ENCODE measurements at places on chromosomes 16 and 17.

- no peak for DNase-seq
Measured at GRCh38 chr17:64984181-64984580, 64.9 kb upstream of the LRRC37A3 start.

DNA sequence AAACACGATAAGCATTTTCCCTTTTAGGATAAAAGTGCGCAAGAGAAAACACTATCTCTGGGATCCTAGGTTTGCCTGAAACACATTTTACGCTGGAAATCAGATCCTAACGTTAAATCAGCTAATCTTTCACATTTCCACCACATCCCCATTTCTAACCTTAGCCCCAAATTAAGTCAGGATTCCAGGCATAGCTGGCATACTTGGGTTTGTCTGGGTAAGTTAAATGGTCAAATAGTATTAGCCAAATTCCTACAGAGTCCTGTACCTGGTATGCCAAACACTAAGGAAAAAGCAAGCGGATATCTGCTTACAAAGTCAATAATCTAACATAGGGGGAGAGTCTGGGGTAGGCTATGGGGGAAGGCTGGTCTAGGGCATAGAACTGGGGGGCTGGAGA lies 557.4 kb upstream of the ZFHX3 start:
- DNase-seq: no peak

GRCh38 chr16:87163637-87164036 lies 153.6 kb downstream of the C16orf95 start:
- DNase-seq: no peak

- no peak for DNase-seq
Measured at GRCh38 chr17:82092628-82092994, 5.4 kb downstream of the FASN start.

GRCh38 chr16:25010542-25010941 lies 4.6 kb downstream of the ARHGAP17 start:
- no peak for DNase-seq

- no peak for DNase-seq
Measured at GRCh38 chr17:10025976-10026901, 121.2 kb upstream of the RCVRN start.

- DNase-seq: no peak
Measured at GRCh38 chr16:73125850-73126524, 78.1 kb upstream of the ZFHX3 start.

GRCh38 chr17:38326996-38327792 lies 16.6 kb downstream of the GPR179 start:
- DNase-seq: no peak

DNA sequence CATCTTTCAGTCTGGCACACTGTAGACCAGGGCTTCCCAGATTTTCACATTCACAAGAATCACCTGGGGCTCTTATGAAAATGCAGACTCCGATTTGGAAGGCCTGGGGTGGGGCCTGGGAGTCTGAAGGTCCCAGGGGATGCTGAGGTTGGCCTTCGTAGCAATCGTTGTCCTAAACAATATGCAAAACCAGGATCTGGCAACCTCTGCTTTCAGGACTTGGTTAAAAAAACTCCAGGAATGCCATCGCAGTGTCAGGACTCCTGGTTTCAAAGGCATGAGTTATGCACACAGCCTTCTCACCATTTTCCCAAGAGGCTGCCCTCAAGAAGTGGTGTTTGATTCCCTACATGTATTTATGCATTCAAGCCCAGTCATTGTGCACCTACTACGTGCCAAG lies 6.7 kb downstream of the CLEC19A start:
- no peak for DNase-seq

- DNase-seq: no peak
Measured at GRCh38 chr17:50549969-50550368, 3.0 kb downstream of the SPATA20 start.

DNA sequence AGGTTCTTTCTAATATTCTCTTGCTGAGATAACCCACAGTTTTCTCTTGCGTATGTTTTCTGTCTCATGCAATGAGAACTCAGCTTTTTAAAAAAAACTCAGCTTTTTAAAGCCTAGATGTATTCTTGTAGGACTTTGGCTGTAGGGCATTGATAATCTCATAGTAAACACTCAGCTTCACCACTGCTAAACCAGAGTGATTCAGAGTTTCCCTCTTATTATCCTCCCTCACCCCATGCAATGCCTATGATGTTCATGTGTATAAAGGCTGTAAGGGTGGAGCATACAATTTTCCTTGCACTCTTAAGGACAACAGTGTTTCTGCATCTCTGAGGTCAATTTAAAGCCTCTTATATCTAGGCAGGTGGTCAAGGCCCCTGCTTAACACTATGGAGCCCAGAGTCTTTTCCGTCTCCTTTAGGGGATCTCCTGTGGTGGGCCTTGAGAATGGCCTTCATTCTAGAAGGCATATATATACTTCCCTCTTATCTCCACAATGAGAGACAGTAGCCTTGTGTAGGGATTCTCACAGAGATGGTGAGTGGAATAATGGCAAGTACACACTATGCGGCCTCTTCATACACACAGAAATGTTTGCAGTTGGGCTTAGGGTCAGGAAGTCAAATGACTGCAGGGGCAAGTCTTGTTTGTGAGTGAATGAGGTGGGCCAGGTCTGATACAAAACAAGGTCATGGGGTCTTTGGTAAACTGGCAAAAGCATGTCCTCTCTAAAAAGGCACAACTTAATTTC lies 279.6 kb downstream of the HS3ST3A1 start:
- DNase-seq: no peak

GRCh38 chr17:19368229-19368628 lies 5.7 kb upstream of the B9D1 start:
- no peak for DNase-seq

- no peak for DNase-seq
Measured at GRCh38 chr16:66484453-66485213, 57.5 kb downstream of the BEAN1 start.

DNA sequence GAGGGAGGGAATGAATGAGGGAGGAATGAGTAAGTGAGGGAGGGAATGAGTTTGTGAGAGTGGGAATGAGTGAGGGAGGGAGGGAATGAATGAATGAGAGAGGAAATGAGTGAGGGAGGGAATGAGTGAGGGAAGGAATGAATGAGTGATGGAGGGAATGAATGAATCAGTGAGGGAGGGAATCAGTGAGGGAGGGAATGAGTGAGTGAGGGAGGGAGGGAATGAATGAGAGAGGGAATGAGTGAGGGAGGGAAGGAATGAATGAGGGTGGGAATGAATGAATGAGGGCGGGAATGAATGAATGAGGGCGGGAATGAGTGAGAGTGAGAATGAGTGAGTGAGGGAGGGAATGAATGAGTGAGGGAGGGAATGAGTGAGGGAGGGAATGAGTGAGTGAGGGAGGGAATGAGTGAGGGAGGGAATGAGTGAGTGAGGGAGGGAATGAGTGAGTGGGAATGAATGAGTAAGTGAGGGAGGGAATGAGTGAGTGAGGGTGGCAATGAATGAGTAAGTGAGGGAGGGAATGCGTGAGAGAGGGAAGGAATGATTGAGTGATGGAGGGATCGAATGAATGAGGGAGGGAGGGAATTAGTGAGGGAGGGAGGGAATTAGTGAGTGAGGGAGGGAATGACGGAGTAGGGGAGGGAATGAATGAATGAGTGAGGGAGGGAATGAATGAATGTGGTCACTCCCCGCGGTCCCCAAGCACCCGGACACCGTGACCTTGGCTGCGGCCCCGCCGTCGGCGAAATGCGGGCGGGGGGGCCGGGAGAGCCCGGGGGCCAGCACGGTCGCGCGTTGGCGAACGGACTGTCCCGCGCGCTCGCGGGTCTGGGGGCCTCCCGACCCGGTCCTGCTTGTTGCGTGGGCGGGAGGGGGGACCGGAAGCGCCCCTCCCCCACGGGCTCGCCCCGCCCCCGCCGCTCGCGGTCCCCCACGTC lies 1.1 kb upstream of the UBE2I start:
- no peak for DNase-seq

GRCh38 chr17:30952638-30953393 lies 18.0 kb upstream of the RNF135 start:
- DNase-seq: no peak

DNA sequence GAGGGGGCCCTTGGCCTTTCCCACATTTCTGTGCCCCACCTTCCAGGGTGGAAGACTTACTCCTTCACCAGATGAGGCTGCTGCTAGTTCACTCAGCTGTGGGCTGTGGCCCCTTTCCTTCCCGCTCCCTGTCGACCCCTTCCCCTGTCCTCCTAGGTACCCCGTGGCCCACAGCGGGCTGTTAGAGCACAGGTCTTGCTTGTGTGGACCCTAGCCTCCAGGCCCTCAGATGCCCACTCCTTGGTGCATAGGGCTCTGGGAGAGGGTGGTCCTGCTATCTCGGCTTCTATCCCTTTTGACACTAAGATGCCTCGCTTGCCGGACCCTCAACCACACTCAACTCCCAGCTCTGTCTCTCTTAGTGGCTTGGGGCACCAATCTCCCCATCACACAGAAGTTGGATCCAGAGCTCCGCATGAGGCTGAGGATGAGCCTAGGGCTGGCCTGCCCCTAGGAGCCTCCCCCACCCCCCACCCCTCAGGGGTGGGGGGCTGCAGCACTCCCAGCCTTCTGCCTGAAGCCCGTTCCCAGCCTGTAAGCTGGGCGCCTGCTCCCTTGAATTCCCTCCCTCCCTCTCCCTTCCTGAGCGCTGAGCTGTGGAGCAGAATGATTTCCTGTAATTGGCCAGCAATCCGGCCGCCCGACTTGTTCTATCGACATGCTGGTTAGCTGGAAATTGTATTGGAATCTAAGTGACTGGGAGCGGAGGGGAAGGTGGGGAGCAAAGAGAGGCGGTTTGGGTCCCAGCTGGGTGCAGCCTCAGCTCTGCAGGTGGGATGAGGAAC lies 30.9 kb downstream of the DCAKD start:
- DNase-seq: no peak

- DNase-seq: no peak
Measured at GRCh38 chr17:72726936-72727335, 365.6 kb downstream of the SLC39A11 start.

All from stimulated activated CD8-positive, alpha-beta memory T cell treated with anti-CD3 and anti-CD28 coated beads, Interleukin-7, amount 100 ng/mL, for 4 hours (primary cell).